ENCODE measurements at places on chromosomes 1 and 21. TPM values are rescaled to one million over a fixed set of nuclear protein-coding genes. Genes with fewer than 3 reads are reported as not detected.

The KIAA1614 gene
- total RNA-seq: 8.8 TPM

The PLXNA2 gene
- total RNA-seq: 18.3 TPM

The UQCRHL gene
- total RNA-seq: 1.5 TPM

The HRNR gene
- not detected for total RNA-seq

The CYP4A11 gene
- total RNA-seq: not detected

The OR2G6 gene
- not detected for total RNA-seq

The S100A3 gene
- 1.7 TPM for total RNA-seq

The MX2 gene
- 3.3 TPM for total RNA-seq

The NEGR1 gene
- total RNA-seq: 15.7 TPM

The OR2T6 gene
- not detected for total RNA-seq

The COL11A1 gene
- total RNA-seq: 2.5 TPM
